ENCODE measurements at places on chromosomes 3 and 15. TPM values are rescaled to one million over a fixed set of nuclear protein-coding genes. Genes with fewer than 3 reads are reported as not detected.

- peak; percentile 87 for DNase-seq
These were observed 8.2 kb downstream of the TMOD2 start for GRCh38 chr15:51759557-51760070.

DNA sequence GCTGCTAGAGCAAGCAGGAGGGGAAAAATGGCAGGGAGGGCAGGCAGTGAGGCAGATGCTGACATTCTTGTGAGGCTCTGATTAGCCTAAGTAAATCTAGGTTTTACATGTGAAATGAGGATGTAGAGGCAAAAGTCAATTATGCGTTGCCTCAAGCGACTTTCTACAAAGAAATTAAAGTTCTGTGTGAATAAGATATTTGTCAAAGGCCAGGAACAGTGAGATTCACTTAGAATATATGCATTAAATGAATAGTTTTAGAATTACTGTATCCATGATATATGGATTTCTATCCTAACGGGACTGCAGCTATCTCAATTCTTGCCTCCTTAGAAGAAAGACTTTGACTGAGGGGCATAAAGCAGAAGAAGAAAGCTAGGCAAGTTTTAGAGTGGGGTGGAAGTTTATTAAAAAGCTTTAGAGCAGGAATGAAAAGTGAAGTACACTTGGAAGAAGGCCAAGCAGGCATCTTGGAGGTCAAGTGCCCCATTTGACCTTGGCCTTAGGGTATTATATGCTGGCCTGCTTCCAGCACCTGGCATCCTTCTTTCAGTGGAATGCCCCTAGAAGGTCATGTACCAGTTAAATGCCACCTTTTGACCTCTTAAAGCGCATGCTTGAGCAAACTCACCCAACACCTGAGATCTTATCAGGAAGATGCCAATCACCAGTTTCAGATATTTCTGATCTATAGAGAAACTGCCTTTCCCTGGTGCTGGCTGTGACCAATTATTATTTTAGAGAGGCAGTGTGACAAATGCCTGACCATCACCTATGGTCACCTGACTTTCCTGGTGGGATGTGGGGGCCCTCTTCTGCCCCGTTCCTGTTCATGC lies 38.2 kb downstream of the OSTN start:
- DNase-seq, result no peak

- no peak for DNase-seq
These were observed 90.7 kb downstream of the HHLA2 start for GRCh38 chr3:108387063-108387462.

GRCh38 chr3:33131331-33132018 lies 17.7 kb downstream of the CRTAP start:
- DNase-seq, result peak; percentile 74

Gene CX3CR1
- not detected for total RNA-seq

GRCh38 chr15:20348900-20349773 lies 192.5 kb downstream of the GOLGA6L6 start:
- DNase-seq, result no peak

DNA sequence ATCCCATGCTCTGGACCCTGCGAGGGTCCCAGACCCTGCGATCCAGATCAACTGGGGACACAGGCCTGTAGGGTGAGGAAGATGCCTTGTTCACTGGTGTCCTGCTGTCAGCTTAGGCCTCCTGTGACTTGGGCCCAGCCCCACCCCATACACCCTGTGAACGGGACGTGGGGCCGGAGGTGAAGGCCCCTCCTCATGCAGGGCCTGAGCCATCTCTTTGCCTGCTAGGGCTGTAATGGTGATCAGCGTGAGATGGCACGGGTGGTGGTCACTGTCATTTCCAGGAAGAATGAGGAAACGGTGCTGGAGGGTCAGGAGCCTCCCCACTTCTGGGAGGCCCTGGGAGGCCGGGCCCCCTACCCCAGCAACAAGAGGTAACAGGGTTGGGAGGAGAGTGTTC lies 12.4 kb downstream of the VILL start:
- no peak for DNase-seq

DNA sequence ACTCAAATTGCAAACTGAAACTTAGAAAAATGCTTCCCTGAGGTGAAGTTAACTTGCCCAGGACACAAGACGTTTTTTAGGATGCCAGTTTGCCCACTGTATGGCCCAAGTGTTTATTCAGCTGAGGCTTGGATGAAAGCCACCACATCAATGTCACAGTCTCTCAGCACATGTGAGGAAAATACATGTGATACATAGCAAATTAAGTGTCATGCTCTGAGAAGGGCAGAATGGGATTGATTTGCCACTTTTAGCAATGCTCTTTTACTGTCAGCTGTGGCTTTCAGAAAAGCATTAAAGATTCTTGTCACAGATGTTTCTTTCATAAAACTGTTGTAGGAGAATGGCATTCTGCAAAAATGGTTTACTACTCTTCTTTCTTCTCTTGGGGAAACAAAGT lies 165.5 kb downstream of the ZIC1 start:
- DNase-seq, result peak; percentile 31

- DNase-seq, result peak; percentile 76
These were observed 6.9 kb upstream of the RPL35A start for GRCh38 chr3:197942956-197943556.

DNA sequence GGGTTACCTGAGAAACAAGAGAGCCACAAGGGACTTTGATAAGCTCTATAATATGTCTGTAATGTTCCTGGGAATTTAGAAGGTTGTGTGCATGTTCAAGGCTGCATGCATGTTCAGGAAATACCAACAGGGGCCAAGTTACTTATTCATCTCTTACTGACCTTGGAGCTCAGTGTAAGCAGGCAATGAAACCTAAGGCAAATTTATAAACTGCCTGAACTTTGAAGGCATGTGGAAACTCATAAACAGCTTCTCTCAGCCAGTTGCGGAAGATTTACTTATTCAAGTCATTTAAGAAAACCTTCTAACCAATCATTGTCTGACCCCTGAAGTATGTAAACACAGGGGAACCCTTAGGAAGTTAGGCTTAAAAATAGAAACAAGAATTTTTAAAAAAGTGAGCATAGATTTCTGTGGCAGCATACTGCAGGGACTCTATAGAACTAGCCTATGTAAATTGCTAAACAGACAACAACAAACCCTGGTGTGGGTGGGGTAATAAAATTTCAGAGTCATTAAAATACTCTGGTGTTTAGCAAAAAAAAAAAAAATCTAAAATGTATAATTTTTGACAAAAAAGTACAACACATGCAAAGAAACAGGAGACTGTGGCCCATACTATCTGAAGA lies 57.2 kb downstream of the SLC15A2 start:
- DNase-seq, result no peak

DNA sequence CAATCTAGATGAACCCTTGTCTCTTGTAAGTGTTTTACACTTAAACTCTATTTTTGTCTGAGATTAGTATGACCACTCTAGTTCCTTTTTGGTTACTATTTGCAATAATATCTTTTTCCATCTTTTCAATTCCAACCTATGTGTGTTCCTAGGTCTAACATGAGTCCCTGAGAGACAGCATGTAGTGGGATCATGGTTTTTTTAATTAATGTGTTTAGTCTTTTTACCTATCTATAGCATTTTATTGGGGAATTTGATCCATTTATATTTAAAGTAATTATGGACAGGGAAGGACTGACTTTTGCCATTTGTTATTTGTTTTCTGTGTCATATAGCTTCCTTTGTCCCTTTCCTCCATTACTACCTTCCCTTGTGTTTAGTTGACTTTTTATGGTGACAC lies 21.7 kb downstream of the TNFSF10 start:
- no peak for DNase-seq

DNA sequence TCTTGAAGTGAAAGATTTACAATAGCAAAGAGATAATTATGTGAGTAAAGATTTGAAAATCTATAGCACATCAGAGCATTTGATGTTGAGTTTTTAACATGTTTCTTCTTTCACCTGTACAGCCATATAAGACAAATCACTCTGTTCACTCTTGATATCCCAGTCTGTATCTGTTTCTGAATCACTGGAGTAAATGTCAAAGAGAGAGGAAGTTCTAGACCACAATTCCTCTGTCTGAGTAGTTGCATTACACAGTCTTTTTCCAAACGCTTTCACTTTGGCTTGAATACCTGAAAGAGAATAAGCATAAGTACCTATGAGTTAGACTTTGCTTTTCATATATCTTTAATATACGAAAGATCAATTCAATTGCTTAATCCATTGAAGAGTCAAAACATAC lies 9.9 kb downstream of the THAP10 start:
- no peak for DNase-seq

Gene PIGB
- total RNA-seq, result 24.3 TPM

DNA sequence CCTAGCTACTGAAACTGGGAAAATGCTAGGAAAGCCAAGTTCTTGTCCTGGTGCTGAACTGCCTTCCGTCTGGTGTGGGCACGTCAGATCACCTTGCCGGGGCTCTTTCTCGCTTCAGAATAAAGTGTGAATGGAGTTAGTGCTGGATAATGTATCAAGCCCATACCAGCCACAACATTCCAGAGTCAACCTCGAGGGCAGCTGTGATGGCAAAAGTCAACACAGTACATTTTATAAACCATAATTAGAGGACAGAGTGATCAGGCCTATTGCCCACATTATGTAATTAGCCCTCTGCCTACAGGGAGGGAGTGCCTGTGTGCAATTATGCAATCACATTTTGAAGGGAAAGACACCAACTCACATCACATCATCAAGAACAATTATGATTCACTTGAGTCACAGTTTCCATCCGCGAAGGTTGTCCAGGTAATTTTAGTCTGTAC lies 165.2 kb downstream of the RORA start:
- no peak for DNase-seq

Gene ZPLD1
- total RNA-seq, result 0.45 TPM

Gene SLC38A3
- total RNA-seq, result 0.42 TPM

Gene RFT1
- total RNA-seq, result 23.4 TPM

DNA sequence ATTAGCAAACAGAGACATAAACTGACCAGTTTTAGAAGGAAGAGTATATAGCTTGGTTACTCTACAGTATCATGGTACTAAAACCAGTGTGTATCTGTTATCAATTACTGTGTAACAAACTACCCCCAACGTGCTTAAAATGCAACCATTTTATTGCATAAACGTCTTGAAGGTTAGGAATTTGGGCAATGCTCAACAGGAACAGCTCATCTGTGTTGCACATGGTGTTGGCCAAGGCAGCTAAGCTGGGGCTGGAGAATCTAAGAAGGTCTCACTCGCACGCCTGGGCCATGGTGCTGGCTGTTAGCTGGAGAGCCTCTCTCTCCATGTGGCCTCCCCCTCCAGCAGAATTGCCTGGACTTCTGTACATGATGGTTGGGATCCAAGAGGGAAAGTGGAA lies 81.2 kb upstream of the THBS1 start:
- no peak for DNase-seq

GRCh38 chr3:10164546-10165393 lies at the start of gene IRAK2:
TSS of gene IRAK2 (plus strand) at chr3:10164919. CDS start at chr3:10164955, 36 bp downstream.
- DNase-seq, result peak; percentile 57

DNA sequence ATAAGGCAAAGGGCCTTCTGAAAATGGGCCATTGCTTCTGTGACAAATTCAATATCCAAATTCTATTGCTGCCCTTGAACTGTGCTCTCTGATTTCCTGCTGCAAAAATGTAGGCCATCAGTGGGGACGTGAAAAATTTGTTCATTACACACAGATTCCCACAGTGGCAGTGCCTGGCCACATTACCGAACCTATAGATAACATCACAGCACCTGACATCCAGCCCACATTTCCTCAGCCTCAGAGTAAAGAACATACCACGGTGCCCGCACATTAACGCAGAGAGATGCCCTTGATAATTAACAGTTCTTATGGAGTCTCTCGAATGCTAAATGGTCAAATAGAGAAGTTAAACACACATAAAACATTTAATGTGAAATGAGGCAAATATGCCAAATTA lies 931.6 kb upstream of the CFAP20DC start:
- DNase-seq, result no peak

Gene ZNF609
- 12.9 TPM for total RNA-seq

DNA sequence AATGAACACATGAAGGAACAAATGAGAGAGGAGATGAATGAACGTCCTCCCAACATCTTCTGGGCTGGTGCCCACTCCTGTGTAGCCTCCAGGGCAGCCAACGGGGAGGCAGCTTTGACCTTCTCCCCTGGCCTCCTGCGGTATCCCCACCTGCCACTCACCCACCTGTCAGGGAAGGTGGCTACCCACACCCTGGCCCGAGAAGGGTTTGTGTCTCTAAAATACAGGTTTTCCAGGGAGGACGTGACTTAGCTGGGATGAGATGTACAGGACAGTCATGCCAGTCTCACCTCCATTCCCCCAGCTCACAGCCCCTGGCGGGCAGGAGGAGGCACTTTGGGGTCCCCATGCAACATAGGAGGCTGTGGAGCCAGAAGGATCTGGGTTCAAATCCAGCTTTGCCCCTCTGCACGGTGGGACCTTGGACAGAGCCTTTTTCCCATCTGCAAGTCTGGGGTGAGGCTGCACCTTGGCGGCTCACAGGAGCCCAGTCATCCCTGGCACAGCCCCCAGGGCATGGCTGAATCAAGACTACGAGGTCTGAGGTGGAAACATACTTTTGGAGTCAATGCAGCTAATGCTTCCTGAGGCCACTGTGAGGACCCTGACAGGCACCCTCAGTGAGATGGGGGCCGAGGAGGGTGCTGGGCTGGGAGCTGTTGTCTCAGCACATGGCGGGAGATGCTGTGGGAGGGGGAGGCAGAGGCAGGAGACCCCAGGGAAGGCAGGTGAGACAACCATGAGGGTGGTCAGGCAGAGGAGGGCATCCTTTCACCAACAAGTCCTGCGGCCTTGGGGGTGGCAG lies 11.1 kb upstream of the PLXND1 start:
- DNase-seq, result no peak

DNA sequence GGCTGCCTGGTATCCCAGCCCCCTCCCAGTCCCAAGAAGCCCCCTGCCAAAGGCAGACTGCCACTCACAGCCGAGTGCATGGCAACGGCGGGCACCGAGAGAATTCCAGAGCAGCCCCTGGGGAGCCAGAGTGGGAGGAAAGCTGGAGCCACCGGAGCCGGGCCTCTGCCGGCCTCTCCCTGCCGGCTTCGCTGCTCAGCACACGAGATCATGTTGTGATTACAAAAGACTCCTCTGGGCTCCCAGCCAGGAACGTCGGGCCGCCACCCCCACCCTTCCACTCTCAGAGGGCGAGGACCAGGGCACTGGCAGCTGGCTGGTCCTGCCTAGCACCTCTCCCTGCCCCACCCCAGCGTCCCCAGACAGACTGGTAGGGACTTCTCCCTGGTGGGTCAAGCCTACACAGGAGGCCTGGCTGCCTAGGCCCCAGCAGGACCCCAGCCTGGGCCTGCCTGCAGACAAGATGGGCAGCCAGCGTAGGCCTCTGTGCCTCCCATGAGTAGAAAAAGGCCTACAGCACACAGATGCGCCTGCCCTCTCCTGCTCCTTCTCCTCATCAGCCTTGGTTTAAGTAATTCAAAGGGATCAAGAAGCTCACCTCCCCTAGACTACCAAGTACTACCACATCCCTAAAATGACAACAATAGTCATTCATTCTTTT lies at the start of gene CCDC9B:
Gene CCDC9B (minus strand): TSS at position 200 of the 661 bp plus-strand sequence. CDS start 120 bp downstream, at position 80.
- peak; percentile 79 for DNase-seq

Gene IL17RB
- not detected for total RNA-seq

- no peak for DNase-seq
These were observed 22.2 kb upstream of the IGDCC3 start for GRCh38 chr15:65399997-65400396.

Gene FBXL22
- not detected for total RNA-seq

Gene POLQ
- total RNA-seq, result 5.6 TPM

DNA sequence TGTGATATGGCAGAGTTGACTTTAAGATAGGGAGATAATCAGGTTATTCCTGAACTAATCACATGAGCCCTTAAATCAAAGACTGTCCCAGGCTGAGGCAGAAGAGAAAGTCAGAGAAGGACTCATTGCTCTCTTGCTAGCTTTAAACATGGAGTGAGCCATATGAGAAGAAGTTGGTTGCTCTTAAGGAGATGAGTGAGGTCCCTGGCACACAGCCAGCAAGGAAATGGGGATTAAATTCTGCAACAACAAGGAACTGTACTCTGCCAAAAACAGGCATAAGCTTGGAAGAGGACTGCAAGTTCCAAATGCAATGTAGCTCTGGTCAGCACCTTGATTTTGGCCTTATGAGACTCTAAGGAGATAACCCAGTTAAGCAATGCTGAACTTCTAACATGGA lies 457.0 kb downstream of the PLOD2 start:
- DNase-seq, result no peak
